ENCODE measurements at places on chromosomes 7 and 10. TPM values are rescaled to one million over a fixed set of nuclear protein-coding genes. Genes with fewer than 3 reads are reported as not detected.

Gene GIMAP8
- polyA plus RNA-seq: 4.2 TPM

Gene AOC1
- polyA plus RNA-seq: 0.27 TPM

Gene LEP
- polyA plus RNA-seq: 0.15 TPM

Gene HBP1
- 47.6 TPM for polyA plus RNA-seq

Gene FKBP6
- polyA plus RNA-seq: 0.17 TPM

Measured in spinal cord (tissue), 10 donors.